ENCODE measurements at places on chromosomes 7 and 10.

DNA sequence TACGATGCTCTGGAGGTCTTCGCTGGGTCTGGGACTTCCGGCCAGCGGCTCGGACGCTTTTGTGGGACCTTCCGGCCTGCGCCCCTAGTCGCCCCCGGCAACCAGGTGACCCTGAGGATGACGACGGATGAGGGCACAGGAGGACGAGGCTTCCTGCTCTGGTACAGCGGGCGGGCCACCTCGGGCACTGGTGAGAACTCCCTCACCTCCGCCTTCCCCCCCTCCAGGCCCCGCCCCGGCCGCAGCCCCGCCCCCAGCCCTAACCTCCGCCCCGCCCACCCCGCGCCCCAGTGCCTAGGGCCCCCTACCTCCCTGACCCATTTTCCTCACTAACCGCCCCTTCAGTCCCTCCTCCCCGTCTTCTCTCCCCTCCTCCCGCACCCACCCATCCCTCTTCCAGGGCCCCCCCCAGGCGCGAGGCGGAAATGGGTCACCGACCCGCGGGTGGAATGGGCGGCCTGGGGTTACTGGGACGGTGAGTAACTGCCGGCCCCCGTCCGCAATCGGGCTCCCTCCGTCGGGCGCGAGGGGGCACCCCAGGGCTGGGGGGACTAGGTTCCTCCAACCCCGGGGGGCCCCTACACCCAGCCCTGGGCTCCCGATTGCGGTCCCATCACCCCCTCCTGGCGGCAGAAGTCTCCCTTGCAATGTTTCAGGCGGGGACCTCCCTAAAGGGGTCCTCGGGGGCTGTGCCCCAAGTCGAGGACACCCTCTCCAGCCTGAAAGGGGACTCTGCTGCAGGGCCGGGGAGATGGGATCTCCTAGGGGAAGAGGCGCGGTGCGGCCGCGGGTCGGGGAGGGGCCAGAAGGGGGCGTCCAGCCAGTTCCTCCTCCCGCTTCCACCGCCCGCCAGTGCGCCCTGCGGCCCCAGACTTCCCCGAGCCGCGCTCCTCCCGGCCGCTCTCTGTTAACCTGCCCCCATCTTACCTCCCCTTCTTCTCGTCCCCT lies 2.1 kb downstream of the PCOLCE start:
- peak; percentile 81 for DNase-seq

- DNase-seq = no peak
Observed at GRCh38 chr10:95742962-95743535, 12.9 kb upstream of the ENTPD1 start.

- DNase-seq = no peak
Observed at GRCh38 chr10:84217746-84218145, 7.6 kb downstream of the LRIT2 start.

- DNase-seq = no peak
Observed at GRCh38 chr10:31698181-31698830, 230.3 kb downstream of the ARHGAP12 start.

- no peak for DNase-seq
Observed at GRCh38 chr10:120459185-120459584, 2.2 kb downstream of the PLPP4 start.

GRCh38 chr7:138865843-138866242 lies 67.8 kb upstream of the ATP6V0A4 start:
- peak; percentile 33 for DNase-seq
